Epithelial cell of prostate (primary cell): ENCODE measurements at places on chromosomes 12 and 14.

- no peak for DNase-seq
Observed at GRCh38 chr12:79327465-79327864, 363.3 kb downstream of the PAWR start.

- DNase-seq = no peak
Observed at GRCh38 chr12:46659032-46659650, 166.7 kb downstream of the SLC38A4 start.

DNA sequence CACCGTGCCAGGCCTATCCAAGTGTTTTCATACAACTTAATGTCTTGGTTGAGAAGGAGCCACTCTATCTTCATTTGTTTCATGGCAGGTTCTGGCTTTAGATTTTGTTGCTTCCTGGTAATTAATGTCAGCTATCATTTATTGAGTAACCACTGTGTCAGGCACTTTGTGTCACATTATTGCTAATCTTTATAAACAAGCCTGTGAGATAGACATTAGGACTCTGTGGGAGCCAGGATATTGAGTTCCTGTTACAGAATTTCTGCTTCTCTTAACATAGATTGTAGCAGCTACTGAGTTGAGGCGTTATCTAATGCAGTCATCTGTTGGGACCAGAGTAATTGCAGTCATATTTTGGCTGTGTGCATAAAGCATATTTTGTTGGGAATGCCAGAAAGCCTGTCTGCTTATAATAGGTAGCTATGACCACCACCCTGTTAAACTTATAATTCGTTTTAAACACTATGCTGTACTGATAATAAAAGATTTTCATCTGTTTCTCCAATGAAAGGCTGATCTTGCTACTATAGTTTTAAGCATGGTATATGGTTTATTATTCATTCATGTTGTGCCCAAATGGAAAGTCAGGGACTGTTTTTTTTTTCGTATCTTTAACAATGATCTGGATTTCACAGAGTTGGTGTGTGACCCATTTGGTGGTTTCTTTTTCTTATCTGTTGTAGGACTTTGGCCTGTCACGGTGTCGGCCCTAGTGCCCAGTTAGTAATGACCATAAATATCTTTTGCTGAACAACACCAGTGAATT lies 432.6 kb downstream of the PCNX1 start:
- DNase-seq = no peak

- no peak for DNase-seq
Observed at GRCh38 chr14:30375296-30375892, 183.6 kb upstream of the G2E3 start.

DNA sequence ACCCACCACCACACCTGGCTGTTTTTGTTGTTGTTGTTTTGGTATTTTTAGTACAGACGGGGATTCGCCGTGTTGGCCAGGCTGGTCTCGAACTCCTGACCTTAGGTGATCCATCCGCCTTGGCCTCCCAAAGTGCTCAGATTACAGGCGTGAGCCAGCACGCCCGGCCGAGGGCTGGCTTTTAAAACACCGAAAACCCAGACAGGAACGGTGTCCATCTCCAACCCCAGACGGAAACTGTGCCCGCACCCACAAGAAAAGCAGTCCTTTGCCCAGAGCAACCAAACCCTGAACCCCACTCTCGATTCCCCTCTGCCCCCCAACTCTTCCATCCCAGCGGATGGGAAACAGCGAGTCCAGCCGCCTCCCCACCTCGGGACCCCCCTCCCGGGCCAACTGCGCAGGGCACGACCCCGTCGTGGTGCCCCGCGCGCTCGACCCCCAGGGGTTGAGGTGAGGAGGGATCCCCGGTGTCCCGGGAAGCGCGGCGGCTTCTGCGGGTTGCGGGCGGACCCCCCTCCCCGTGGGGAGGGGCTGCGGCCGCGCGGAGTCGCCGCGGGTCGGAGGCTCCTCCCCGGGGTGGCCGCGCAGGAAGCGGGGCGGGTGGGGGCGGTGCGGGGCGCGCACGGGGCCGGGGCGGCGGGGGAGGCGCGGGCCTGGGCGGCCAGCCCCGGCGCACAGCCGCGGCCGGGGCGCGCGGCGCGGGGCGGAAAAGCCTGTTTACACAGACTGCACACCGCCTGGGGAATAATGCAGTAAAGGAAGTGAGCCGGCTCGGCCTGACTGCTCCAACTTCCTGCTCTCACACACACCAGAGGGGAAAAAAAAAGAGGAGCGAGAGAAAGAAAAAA lies at the start of gene ELK3:
ELK3 (plus strand) TSS at position 651 of the 851 bp plus-strand sequence.
- no peak for DNase-seq
